ENCODE measurements at places on chromosomes 13 and 19.

GRCh38 chr13:79258489-79258888 lies 147.6 kb downstream of the RBM26 start:
- no peak for DNase-seq

DNA sequence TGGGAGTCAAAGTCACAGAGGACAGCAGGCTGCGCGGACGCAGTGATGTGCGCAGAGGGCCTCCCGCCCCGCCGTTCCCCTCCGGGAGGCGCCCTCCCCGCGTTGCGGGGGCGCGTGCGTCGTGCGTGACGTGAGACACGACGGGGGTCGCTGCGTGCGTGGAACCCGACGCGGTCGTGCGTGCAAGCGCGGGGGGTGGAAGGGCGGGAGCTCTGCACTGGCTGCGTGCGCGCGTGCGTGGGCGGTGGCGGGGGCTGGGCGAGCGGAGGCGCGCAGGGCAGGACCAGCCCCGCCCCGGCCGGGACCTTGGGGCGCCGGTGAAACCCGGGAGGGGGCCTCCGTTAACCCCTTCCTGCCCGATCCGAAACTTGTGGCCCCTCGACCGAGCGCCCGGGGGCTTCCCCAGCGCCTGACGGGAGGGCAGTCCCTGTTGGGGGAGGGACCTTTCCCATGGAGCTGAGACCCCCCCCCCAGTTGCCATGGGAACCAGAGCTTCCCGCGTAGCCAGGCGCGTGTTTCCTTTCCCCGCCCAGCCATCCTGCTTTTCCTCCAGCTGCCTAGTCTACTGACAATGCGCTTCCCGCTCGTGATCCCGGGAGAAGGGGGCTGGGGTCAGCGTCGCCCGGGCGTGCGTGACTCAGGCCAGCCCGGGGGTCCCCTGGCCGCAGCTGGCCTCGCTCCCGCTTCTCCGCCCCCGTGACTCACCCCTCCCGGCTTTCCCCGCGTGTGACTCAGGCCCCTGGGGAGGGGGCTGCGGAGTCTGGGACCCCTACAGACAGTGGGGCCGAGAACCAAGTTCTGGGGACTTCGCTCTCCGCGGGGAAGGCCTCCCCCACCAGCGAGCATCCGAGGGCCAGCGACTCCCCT lies 7.3 kb upstream of the HOOK2 start:
- peak; percentile 93 for DNase-seq

DNA sequence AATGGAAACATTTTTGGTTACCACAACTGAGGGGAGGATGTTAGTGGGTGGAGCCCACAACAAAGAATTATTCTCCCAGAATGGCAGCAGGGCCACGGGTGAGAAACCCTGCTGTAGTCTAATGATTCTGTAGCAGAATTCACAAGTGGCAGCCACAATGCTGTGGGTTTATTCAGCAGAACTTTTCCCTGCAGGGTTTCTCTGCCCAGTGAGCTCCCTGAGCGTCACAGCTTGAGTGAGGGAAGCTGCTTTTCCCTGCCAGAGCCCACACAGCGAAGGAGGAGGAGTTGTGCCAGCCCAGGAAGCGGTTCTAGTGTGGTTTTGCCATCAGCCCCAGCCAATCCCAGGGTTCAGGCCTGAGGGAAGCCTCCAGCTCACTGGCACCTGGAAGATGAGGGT lies 4.4 kb downstream of the ATP12A start:
- DNase-seq = peak; percentile 1

GRCh38 chr19:6126335-6126974 lies 9.0 kb upstream of the ACSBG2 start:
- DNase-seq = no peak

DNA sequence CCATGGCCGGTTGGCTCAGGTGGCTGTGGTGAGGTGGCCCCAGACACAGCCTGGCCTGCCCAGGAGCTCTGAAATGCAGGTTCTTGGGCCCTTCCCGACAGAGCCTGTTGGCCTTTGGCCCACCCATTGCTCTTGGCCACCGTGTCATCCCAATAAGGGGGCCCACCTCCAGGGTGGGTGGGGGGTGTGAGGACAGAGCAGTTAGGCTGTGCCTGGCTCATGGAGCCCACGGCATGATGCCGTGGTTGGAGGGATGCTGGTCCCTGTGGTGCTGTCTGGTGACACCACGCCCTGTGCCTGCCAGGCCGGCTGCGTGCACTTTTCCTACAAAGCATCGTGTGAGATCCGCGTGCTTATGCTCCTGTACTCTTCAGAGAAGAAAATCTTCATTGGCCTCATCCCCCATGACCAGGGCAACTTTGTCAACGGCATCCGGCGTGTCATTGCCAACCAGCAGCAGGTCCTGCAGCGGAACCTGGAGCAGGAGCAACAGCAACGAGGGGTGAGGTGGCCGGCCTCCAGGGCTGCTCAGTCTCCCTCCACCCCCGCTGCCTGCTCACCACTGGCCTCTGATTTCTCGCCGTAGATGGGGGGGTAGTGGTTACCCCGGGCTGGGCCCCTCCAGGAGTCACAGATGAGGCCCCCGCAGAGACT lies 7.6 kb downstream of the PNKP start:
- no peak for DNase-seq

Measured in activated T-helper 1 cell treated with Interleukin-2 at 50 U/mL for 16 hours (primary cell).